Left cardiac atrium (tissue), 4 donors: ENCODE measurements at places on chromosomes 5 and 9. TPM values are rescaled to one million over a fixed set of nuclear protein-coding genes. Genes with fewer than 3 reads are reported as not detected.

DNA sequence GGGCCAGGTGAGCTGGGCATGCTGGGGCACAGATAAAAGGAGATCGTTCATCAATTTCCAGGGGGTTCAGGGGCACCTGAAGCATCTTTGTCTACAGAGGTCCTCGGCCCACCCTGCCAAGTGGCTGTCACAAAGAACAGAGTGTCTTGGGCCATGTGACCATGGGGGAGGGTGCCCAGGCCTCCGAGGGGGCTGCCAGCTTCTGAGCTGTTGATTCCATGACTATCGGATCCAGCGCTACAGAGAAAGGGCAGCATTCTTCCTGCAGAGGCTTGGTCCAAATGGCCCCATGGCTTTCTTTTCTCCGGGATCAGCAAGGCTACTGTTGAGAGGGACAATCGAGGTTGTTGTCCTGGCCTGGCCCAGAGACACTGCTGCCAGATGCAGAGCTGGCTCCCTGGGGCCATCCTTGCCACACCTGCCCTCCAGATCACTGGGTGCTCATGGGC, 289.2 kb downstream of the ZSWIM6 start:
- no peak for DNase-seq

GRCh38 chr5:136749016-136749415, 383.7 kb upstream of the TRPC7 start:
- DNase-seq = no peak

Gene GFI1B
- not detected for total RNA-seq

DNA sequence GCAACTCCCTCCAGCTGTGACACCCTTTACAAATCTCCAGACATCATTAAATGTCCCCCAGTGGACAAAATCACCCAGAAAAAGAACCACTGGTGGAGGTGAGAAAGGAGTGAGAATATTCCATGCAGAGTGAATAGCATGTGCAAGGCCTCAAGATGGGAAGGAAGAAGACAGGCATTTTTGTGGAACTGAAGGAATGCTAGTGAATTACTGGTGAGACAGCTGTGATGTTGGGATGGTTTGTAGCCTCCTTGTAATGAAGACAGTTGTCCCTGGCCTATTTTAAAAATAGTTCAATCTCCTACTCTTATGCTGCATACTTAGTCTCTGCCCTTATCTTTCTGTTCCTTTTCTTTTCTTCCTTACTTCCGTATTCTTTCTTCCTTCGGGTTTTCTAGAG, 124.9 kb upstream of the RPS23 start:
- DNase-seq = no peak

DNA sequence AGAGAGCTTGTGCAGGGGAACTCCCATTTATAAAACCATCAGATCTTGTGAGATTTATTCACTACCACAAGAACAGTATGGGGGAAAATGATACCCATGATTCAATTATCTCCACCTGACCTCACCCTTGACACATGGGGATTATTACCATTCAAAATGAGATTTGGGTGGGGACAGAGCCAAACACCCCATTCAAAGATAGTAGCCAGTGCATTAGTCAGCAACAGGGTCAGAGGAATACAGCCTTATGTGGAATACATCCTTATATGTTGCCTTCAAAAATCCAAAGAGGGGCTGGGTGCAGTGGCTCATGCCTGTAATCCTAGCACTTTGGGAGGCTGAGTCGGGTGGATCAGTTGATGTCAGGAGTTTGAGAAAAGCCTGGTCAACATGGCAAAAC, 563.2 kb downstream of the CCDC171 start:
- DNase-seq = no peak

DNA sequence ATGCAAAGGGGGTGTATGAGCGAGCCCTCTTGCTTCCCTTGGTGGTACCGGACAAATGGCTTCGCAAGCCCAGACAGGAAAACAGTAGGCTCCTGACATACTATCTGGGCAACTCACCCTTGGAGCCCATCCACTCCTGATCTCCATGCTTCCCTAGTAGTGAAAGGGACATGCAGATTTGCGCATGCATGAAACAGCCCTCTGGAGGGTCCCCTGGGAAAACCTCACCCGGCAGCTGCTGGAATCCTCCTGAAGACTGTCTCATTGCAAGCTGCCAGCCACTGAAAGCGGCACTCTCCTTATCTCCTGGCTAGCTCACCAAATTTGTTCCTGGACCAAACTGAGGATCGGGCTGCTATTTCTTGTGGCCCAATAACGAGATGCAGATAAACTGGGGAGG, 10.2 kb downstream of the ZNF169 start:
- DNase-seq = no peak

DNA sequence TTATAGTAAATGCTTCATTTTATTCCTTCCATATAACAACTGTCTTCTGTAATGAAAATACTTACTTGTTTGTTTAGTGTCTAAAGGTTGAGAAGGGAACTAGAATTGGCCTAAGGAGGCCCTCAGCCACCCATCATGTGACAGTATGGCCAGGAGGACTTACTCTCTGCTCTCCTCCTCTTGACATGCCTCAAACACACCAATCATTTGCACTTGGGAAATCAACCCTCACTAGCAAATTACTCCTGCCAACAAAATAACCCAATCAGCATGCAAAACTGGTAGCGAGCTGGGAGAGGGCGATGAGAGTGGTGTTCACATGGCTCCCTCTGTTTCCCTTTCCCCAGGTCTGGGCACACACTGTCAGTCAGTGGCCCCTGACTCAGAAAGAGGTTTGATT, 58.6 kb upstream of the MEF2C start:
- no peak for DNase-seq
